Hematopoietic multipotent progenitor cell treated with erythropoietin and hydrocortisone succinate and interleukin-3 and kit ligand, for 4 days (in vitro differentiated cells): ENCODE measurements at places on chromosomes 7 and 10.
A peak's percentile ranks its signal among the peaks of the same experiment; 100 is the strongest.

DNA sequence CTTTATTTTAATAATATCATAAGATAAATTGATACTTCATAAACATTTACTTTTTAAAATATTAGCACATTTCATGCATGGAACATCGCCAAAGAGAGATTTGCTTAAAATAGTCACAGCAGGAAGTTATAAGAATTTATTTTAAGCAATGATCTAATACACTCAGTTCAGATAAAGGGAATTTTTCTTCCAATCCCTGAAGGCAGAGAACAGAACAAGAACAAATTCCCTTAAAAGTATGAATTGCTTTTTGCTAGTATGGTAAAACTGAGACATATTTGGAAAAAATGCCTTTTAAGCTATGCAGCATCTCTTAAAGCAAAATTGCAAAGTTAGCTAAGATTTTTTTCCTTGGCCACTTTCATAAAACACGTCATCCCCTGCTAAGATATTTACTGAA, 91.0 kb downstream of the SEMA3D start:
- no peak for DNase-seq

DNA sequence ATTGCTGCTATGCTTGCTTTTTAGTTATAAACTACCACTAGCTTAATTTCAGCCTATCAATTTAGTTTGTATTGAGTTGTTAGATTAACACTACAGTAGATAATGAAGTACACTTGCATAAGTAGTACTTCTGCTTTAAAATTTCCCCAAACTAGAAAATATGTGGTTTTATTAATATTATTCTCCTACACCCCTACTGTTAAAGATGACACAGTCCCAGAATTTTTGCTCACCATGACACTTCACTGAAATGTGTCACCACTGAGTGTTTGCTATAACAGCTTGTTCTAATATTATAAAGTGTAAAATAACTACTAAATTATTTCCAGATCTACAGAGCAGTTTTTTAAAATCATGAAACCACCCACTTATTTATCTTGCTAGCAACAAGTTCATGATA, 31.6 kb downstream of the RHEB start:
- no peak for DNase-seq

DNA sequence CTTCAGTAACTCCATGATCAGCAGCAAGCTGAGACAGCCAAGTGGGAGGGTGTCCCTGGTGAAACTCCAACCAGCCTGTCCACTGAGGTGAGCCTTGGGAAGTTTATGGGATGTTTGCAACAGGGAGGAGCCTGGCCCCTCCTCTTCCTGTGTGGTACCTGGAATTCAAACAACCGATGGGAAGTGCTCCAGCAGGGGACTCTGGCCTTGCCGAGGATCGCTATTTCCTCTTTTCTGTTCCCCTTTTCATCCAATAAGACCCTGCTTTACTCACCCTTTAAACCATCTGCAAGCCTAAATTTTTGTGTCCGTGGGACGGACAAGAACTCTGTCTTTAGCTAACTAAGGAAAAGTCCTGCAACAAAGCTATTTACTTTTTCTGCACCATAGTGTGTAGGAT, 491.1 kb upstream of the ZMIZ1 start:
- DNase-seq = peak; percentile 56

DNA sequence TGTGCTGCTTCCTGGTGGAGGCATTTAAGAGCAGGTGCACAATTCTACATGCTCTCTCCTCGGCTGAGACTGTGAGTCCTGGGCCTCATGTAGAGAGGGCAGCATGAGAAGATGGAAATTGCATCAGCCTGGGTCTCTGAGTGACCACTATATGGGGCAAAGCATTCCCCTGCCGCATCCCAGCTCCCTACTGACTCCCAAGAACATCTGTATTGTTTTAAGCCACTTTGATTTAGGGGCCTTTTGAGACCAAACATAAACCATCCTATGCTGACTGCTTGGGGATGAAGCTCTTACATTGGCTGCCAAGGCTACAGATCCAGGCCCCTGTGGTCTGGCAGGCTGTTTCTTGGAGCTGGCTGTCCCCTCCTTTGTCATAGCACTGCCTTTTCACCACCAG, 101.3 kb upstream of the TBX20 start:
- DNase-seq = no peak

GRCh38 chr7:106329971-106330733, 45.4 kb upstream of the NAMPT start:
- DNase-seq = no peak
